ENCODE measurements at places on chromosomes 4 and X.
A peak's percentile ranks its signal among the peaks of the same experiment; 100 is the strongest.

- no peak for DNase-seq
Measured at GRCh38 chr4:152359208-152360044, 176.5 kb downstream of the FBXW7 start.

DNA sequence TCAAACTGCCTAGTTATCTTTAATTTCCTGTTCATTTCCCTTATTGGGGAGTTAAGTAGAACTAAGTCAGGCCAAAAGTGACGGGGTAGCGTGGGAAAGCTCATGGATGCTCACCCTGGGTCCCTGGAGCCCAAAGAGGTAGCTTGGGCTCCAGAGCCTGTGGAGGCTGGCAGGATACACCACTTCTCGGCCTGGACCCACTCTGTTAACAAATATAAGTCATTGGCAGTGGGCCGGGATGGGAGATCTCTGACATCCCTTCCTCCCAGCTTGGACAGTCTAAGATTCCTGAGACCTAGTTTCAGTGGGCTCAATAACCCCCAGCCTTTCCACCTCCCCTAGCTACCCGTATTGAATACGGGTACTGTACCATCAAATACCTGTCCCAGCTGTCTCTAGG, 106.1 kb downstream of the EFNB1 start:
- no peak for DNase-seq

DNA sequence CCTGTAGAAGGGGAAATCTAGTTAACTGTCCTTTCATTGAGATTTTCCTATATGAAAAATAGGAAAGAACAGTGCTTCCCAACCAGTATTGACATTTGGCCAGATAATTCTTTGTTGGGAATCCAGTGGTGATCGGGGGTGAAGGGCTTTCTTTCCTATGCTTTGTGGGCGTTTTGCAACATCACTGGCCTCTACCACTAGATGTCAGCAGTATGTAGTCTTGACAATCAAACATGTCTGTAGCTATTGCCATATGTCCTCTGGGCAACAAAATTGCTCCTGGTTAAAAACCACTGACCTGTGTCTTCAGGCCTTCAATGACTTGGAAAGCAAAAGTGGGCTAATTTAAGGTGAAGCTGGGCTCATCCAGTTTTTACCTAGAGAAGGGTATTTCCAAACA, 658.5 kb downstream of the DACH2 start:
- DNase-seq, result peak; percentile 1

DNA sequence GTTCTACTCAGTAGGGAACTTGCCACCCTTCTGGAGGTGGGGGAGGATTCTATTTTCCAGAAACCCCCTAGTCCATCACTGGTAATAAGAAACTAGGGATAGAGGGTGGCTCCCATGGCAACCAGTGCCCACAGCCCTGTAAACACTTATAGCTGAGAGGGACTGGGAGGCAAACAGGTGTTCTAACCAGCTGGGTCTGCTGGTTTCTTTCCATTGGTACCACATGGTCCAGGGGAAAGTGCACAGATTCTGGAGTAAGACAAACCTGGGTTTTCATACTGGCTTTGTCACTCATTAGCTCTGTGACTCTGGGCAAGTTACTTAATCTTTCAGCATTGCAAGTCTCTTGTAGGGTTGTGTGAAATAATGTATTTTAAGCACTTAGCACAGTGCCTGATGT, 26.9 kb downstream of the IGSF1 start:
- no peak for DNase-seq

GRCh38 chrX:2934715-2935710, 5.9 kb upstream of the ARSD start:
- no peak for DNase-seq

- DNase-seq, result no peak
Measured at GRCh38 chr4:149997881-149998421, 80.3 kb upstream of the DCLK2 start.

DNA sequence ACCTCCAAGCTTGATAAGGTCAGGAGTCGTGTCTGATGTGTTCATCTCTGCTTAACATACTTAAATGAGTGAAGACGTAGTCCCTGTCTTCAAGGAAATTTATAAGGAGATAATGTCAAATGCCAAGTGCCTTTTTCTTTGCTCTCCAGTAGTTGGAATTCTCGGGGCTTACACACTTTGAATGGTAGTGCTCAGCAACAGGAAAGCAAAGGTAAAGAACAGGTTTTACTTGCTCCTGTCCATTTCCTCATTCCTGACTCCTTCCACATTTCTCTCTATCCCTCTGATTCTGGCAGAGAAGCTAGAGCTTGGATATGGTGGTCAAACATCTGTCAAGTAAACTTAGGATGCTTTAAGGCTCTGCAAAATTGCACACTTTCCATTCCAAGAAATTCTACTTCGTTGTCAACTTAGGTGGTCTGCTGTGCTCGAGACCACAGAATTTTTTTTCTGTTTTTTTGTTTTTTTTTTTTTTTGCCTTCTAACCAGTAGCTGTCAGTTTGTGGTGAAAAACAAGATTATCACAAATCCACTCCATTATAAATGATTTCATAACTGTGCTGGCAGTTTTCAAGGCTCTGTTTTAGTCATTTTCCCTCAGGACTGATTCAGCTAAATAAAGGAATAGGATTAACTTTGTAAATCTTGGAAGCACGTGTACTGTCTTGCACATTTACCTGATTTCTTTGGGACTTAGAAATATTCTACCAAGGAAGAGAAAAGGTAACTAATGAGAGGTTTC, 180.8 kb upstream of the ANXA3 start:
- no peak for DNase-seq

- DNase-seq, result no peak
Measured at GRCh38 chrX:1507511-1508463, 29.2 kb downstream of the P2RY8 start.

DNA sequence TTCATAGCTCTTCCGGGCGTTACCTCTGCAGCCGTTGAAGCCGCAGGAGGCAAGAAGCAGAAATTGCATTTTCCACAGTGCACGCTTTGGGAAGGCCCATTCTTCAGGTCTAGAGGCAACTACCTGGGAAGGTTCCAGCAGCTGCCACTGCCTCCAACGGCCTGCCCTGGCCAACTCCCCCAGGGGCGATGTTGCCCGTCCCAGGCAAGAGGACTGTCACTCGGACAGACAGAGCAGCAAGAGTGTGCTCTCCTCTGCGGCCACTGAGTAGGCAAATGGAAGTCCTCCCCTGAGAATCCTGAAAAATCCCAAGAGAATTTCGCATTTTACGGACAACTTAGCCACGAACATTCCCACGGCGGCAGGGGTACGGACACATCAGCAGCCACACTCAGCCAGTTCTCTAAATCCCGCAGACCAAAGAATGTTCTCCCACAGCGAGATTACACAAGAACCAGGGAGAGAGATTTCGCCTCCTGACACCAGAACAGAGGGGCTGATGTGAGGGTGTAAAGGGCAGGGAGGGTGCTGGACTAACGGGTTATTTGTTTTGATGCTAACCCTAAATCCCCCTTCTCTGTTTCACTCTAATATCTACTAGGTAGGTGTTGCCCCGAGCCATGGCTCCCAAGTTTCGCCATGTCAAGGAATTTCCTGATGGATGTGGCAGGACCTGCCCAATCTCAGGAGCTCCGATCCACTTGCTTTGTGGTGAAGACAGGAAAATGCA, 63.8 kb downstream of the SEPSECS start:
- DNase-seq, result no peak

DNA sequence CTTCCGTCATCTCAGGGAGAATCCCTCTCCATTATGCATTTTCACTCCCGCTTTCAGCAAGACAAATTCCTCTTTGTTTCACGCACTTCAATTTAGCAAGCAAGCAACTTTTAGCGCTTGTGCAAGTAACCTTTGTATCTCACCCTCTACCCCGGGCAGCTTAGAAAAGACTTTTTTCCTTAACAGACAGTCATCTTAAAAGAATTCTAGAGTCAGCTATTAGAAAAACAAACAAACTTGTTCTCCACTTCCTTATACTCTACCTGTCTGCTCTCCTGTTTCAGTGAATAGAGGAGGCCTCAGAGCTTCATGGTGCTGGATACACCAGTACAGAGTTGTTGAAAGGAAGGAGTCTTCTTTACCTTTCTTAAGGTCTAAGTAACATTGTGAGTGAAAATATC, 12.1 kb downstream of the TIGD2 start:
- DNase-seq, result no peak

DNA sequence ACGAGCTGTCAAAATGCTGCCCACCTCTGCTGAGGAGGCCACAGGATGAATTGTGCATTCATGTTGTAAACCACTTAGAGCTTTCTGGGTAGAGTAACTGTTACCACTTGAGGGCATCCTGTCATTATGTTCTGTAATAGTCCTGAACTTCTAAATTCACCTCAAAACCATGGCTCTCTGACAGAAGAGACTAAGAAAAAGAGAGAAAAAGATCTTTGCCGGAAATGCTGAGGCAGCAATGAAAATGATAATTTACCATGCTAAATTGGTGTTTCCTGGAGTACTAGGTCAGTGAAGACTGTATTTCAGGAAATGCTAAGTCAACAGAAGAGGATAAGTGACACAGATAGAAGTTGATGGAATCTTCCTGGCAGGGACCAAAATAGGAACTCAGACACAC, 942.3 kb upstream of the SLIT2 start:
- DNase-seq, result no peak

DNA sequence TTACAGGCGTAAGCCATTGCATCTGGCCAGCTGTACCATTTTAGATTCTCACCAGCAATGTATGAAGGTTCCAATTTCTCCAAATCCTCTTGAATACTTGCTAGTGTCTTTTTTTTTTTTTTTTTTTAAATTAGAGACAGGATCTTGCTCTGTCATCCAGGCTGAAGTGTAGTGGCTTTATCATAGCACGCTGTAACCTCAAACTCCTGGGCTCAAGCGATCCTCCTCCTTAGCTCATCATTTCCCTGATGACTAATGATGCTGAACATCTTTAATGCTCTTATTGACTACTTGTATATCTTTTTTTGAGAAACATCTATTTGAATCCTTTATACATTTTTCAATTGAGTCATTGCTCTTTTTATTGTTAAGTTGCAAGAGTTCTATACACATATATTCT, 40.3 kb downstream of the HDAC8 start:
- no peak for DNase-seq

GRCh38 chrX:23736030-23736429, 7.0 kb downstream of the ACOT9 start:
- no peak for DNase-seq

DNA sequence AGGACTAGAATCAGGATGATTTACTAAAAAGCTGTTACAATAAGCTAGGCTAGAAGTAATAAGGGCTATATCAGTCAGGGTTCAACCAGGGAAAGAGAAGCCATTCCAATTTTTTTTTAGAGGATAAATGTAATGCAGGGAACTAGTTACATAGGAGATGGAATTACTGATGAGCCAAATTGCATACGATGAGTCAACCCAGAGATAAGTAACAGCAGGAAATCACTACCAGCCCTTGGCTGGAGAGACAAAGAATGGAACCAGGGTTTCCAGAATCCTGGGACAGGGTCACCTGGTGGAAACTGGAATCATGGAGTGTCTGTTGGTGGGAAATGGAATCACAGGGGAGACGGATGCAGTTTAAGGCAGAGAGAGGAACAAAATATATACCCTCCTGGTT, 13.1 kb upstream of the MAGEA4 start:
- DNase-seq, result no peak

GRCh38 chr4:127810551-127810950, 28.4 kb downstream of the HSPA4L start:
- DNase-seq, result no peak

GRCh38 chrX:44952329-44953027, 79.5 kb downstream of the KDM6A start:
- DNase-seq, result no peak

DNA sequence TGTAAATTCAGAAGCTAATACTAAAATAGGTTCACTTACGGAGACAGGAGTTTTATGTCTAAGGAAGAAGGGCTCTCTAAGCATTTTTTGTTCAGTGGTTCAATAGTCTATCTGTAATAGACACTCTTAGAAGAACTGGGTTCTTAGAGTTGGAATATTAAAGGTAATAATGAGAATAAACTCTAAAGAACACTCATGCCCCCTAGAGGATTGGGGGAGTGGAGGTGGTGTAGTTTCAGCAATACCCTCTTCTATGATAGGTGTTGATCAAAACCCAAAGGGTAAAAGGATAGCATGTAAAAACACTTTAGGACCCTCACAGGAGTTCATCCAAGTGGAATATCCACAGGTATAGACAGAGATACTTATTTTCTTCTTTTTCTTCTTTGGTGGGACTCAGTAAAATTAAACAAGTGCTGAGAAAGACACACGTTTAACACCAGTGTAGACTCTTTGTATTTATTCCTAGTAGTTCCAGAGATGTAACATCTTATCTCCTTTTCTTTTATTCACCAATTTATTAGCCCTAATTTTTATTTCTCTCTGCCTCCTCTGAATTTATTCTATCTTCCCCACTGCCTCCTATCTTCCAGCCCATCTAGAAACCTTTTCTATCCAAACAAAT, 25.7 kb upstream of the MND1 start:
- DNase-seq, result peak; percentile 17

GRCh38 chrX:86021652-86022289, 25.6 kb downstream of the CHM start:
- no peak for DNase-seq

GRCh38 chrX:111264385-111264784, 5.9 kb downstream of the CAPN6 start:
- no peak for DNase-seq

All from SJCRH30 (cell line).